Gastroesophageal sphincter (tissue), 4 donors: ENCODE measurements at places on chromosomes 7 and 10.

- no peak for ATAC-seq
These were observed 159.1 kb downstream of the ARHGAP12 start for GRCh38 chr10:31769564-31769963.

- no peak for ATAC-seq
These were observed 90.7 kb upstream of the RAB18 start for GRCh38 chr10:27413387-27413786.

- ATAC-seq: no peak
These were observed 102.7 kb downstream of the AGMO start for GRCh38 chr7:15459018-15459615.

GRCh38 chr7:155729847-155730246 lies 82.4 kb downstream of the SHH start:
- ATAC-seq: no peak

DNA sequence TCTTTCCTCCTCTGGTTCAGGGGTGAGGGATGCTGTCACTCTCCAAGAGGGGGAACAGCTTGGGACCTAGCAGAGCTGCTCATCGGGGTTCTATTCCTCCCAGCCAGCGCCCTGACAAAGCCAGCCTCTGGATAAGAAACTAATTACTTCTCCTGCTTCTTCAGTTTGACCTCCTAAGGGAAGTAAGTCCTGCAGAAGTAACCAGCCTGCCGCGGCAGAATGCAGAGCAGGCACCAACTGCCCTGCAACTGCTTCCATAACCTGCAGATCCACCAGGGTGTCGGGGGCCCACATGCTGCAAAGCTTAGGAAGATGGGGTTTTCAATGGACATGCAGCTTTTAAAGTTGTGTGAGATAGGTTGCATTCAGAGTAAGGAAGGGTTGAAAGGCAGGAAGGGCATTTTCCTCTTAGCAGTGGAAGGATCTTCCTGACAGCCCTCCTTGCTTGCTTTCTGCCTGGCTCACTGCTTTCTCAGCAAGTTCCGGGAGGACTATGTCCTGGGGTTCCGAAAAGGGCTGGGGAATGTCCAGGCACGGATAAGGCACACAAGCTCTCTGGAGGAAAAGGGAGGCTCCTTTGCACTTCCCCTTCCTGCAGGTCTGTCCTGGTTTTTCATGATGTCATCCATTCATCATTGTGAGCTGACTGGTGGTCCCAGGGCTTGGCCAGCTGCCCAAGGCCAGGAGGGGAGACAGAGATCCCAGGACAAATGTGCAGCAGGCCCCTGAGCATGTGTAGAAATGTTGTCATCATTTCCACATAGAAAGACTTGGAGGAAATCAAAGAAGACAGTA lies 24.3 kb upstream of the CALU start:
- no peak for ATAC-seq

- no peak for ATAC-seq
These were observed 56.3 kb upstream of the LBX1 start for GRCh38 chr10:101285519-101286070.

DNA sequence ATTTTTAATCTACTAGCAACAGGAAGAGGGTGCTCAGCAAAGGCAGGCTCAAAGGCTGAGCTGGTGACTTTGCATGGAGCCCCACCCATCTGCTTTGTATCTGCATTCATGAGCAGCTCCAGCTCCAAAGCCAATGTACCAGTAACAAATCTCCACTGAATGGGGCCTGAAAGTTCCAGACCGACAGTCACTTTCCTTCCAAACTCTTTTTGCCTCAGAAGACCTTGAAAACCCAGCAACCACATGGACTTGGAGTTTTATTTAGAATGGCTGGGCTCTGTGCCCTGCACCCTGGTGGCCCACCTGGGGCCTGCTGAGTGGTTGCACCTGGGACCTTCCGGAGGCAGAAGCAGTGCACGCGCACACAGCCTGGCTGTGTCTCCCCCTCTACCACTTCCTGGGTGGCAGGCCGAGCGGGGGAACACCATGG lies 195.0 kb upstream of the PLXNA4 start:
- no peak for ATAC-seq

GRCh38 chr10:63030536-63030935 lies 102.6 kb upstream of the NRBF2 start:
- no peak for ATAC-seq

DNA sequence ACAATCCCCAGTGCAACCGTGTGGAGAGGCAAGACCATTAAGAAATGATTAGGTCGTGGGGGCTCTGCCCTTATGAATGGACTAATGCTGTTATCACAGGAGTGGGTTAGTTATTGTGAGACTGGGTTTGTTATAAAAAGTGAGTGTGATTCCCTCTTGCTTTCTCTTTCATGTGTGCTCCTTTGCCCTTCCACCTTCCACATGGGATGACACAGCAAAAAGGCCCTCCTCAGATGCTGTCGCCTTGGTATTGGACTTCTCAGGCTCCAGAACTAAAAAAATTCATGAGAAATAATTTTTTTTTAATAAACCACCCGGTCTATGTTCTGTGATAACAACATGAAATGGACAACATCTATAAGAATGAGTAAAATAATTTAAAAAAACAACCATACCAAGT lies 136.1 kb upstream of the PCBD1 start:
- no peak for ATAC-seq

DNA sequence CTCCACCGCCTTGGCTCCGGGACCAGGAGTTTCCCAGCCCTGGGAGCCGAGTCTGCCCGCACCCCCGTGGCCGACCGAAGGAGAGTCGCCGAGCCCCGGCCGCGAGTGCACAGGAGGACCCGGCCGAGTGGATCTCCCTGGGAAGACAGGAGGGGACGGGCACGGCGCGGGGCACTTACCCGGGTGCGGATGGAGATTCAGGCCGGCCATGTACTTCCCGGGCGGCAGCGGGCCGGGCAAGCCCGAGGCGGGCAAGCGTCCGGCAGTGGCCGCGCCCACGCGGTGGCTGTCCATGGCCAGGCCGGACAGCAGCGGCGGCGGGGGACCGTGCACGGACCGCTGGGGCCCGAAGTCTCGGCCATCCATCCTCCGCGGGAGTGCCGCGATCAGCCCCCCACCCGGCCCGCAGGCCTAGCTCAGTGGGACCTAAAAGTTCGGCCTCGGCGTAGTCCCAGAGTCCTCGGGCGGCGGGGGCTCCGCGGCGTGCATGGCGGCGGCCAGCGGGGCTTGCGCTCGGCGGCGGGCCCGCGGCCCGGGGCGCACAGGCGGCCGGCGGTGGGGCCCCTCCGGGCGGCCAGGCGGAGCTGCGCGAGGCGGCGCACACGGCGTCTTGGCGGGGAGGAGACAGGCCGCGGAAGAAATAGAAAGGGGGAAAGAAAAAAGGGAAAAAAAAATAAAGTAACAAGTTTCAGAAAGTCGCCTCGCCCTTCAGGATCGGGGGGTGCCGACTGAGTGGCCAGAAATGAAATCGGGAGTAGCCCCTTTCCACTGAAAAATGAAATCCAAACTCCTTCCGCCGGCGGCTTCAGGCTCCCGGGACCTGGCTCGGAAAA lies 2.5 kb downstream of the TNRC18 start:
- no peak for ATAC-seq

- no peak for ATAC-seq
These were observed at the start of gene C10orf90 for GRCh38 chr10:126670056-126670894. TSS of gene C10orf90 (minus strand) at chr10:126670693. CDS start at chr10:126670480, 213 bp downstream.

DNA sequence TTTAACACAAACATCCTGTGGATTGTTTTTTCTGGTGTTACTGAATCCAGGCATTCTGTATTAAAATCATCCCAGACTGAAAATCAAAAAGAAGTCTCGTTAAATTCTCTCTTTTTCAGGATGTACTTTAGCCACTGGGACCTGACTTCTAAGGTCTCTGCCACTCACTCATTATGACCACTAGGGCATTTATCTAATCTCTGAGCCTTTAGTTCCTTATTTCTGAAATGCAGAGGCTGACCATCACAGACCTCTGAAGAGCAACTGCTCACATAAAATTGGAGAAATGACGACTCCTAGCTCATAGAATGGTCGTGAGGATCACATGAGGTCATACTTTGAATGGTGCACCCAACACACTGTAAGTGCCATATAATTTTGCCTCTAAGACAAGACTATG lies 63.2 kb downstream of the KCNMA1 start:
- no peak for ATAC-seq

DNA sequence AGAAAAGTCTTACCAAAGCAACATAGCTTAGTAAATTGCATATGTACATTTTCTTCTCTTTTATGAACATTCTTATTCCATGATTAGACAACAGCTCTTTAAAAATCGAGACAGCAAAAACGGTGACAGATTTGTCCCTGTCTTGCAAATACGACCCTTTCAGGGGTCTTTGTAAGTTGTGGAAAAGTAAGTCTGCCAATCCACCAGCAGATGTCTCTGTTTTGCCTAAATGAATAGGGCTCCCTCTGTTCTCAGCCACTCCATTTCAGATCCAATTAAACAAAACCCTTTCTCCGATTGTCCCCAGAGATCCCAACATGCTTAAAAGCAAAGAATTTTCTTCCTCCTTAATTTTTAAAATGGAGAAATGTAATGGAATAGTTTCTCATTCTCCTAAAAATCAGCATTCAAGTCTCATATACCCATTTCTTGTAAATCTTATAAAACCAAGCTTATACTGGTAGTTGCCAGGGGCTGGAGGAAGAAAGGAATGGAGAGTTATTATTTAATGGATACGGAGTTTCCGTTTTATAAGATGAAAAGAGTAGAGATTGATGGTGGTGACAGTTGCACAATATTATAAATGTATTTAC lies 61.0 kb upstream of the NFE2L3 start:
- no peak for ATAC-seq

DNA sequence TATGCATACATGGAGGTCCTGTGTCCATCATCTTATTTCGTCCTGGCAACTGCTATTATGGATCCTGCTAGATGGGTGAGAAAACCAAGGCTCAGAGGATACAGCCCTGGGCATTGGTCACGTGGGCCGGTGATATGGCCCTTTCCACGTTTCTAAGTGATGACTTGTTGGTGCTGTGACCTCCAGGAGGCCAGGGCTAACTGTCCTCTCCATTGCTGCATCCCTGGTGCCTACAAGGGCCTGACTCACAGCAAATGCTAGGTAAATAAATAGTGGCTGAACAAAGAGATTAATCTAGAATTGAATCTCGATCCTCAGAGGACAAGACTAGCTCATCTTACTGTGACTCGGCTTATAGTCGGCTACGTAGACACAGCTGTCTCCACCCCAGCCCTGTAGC lies 78.6 kb downstream of the FAM53B start:
- no peak for ATAC-seq

DNA sequence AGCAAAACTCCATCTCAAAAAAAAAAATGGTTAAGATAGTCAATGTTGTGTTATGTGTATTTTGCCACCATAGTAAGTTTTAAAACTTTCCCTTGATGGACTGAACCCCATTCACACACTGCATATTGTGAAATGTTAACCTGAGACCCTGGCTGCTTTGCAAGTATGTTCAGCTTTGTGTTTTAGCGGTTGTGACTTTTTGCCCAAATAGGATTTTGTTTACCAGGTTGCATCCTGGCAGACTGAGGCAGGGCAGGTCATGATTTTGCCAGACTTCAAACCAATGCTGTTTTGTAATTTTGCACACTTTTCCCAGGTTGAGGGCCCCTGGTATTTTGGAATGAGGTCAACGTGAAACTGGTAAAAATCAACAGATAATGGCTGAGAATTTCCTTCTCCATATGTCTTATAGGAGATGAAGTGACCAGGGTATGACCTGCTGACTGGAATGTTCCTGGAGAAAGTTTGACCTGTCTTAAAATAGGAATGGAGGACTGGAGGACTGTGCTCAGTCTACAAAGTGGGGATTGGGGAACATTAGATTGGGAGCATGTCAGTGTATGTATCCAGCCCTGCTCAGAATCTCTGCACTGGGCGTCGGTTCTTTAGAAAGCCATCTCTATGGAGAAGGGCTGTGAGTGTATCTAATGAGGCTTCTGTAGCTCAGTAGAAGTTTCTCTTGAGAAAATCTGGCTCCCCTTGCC lies 76.2 kb downstream of the LRGUK start:
- ATAC-seq: no peak

DNA sequence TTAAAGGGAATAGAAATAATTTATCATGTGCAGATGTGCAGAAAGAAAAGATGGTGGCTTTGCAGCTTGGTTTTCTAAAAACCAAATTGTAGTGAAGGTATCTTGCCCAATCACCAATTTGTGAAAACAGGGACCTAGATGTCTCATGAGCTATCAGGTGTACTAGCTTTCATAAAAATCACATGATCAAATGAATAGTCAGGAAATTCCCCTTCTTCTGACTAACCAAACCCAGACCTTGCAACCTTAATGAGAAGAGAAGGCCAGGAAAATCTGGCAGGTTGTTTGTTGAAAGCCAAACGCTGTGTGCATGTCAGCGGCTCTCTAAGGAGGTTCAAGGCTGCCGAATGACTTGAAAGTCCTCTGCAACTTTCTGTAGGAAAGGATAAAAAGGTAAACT lies 304.4 kb upstream of the NRP1 start:
- ATAC-seq: no peak

- ATAC-seq: no peak
These were observed 116.6 kb downstream of the KCNMA1 start for GRCh38 chr10:77520995-77521394.

- ATAC-seq: no peak
These were observed 279.1 kb upstream of the PITRM1 start for GRCh38 chr10:3451516-3452172.

GRCh38 chr10:83539528-83540308 lies 599.6 kb upstream of the GHITM start:
- peak; percentile 92 for ATAC-seq

DNA sequence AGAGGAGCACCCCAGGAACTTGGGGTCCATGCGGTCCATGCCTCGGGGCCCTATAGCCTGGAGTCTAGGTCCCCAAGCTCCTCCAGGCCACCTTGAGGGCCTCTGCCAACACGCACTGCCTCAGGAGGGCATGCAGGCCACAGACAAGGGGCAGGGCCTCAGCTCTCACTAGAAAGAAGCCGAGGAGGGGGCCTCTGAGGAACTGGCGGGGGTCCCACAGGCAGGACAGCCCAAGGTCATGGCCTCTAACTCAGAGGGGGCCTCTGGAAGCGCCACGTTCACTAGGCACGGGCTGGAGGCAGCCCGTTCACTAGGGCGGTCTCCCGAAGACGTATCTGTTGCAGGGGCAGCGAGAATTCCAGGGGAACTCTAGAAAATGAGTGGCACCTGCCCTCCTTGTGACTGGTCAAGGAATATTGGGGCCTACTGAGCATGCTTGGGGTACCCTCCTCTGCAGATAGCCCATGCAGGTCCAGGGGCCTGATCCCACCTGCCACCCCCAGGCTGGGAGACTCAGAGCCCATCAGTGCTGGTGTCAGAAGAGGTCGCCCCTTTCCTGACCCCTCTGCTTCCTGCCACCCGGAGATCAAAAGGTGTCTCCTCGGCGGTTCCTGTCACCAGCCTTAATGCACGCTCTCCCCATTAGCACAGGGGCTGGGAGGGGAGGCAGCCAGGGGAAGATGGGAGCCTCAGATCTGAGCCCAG lies 86.7 kb upstream of the RET start:
- no peak for ATAC-seq

GRCh38 chr7:79296553-79297320 lies 156.7 kb downstream of the MAGI2 start:
- ATAC-seq: no peak

GRCh38 chr7:129909669-129910068 lies 43.1 kb downstream of the UBE2H start:
- no peak for ATAC-seq
